BJ (cell line): ENCODE measurements at places on chromosomes 5 and 9. TPM values are rescaled to one million over a fixed set of nuclear protein-coding genes. Genes with fewer than 3 reads are reported as not detected.

The FOXD4L4 gene
- not detected in 2 replicates for polyA plus RNA-seq

The CCDC192 gene
- not detected in 2 replicates for polyA plus RNA-seq

The ZFP37 gene
- polyA plus RNA-seq: 0.25 and 0.82 TPM in 2 replicates

The FAM120A gene
- 71.2 and 89.4 TPM in 2 replicates for polyA plus RNA-seq

The CCDC180 gene
- polyA plus RNA-seq: 0.36 and 0.55 TPM in 2 replicates
